Stimulated activated CD8-positive, alpha-beta memory T cell treated with anti-CD3 and anti-CD28 coated beads, Interleukin-12 subunit alpha, Interleukin-12 subunit beta, amount 100 ng/mL, for 4 hours (primary cell): ENCODE measurements at places on chromosomes 4 and X.

- DNase-seq, result no peak
These were observed 139.9 kb downstream of the NDST3 start for GRCh38 chr4:118173956-118174725.

- no peak for DNase-seq
These were observed 12.3 kb downstream of the MID1 start for GRCh38 chrX:10608099-10608498.

GRCh38 chr4:173301518-173302201 lies 32.5 kb downstream of the HMGB2 start:
- no peak for DNase-seq

DNA sequence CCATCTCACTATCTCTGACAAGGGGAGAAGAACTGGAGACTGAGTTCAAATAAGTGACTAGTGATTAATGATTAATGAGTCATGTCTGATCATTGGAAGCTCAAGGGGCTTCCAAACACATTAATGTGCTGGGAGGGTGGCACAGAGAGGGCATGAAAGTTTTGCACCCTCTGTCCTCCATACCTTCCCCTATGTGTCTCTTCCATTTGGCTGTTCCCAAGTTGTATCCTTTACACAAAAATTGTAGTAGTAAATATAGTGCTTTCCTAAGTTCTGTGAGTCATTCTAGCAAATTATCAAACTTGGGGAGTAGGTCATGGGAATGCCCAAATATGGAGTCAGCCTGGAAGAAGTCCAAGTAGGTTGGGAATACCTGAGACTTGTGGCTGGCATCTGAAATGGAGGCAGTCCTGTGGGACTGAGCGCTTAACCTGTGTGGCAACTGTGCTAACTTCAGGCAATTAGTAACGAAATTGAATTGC lies 4.1 kb upstream of the FAM200B start:
- no peak for DNase-seq
